ENCODE measurements at places on chromosomes 4 and X.

GRCh38 chr4:80017125-80017854 lies 55.7 kb downstream of the ANTXR2 start:
- no peak for DNase-seq

DNA sequence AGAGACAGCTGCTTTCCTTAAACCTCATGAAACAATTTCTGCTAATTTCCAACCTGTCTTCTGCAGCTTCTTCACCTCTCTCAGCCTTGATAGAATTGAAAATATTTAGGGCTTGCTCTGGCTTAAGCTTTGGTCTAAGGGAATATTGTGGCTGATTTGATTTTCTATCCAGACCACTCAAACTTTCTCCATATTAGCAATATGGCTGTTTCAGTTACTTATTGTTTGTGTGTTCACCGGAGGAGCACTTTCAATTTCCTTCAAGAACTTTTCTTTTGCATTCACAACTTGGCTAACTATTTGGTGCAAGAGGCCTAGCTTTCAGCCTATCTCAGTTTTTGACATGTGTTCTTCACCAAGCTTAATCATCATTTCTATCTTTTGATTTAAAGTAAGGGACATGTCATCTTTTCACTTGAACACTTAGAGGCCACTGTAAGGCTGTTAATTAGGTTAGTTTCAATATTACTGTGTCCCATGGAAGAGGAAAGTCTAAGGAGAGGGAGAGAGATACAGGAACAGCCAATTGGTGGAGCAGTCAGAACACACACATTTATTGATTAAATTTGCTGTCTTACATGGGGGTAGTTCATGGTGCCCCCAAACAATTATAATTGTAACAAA lies 213.2 kb downstream of the RASL11B start:
- DNase-seq = no peak

DNA sequence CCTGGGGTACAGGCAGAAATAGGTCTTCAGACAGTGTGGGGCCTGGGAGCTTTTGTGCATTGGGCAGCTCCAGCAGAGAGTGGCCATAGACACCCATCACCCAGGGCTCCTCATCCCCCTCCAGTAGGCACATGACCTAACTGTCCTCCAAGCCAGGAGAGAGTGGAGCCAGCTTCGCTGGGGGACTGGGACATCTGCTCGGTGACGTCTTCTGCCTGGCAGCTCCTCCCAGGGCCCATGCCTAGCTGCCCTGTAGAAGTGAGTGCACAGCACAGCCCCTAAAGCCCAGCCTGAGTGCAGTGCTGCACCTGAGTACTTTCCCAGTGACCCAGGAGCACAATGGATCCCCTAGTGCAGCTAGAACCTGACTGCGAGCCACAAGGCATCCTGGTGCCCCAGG lies 279.7 kb upstream of the SLC7A11 start:
- DNase-seq = no peak

DNA sequence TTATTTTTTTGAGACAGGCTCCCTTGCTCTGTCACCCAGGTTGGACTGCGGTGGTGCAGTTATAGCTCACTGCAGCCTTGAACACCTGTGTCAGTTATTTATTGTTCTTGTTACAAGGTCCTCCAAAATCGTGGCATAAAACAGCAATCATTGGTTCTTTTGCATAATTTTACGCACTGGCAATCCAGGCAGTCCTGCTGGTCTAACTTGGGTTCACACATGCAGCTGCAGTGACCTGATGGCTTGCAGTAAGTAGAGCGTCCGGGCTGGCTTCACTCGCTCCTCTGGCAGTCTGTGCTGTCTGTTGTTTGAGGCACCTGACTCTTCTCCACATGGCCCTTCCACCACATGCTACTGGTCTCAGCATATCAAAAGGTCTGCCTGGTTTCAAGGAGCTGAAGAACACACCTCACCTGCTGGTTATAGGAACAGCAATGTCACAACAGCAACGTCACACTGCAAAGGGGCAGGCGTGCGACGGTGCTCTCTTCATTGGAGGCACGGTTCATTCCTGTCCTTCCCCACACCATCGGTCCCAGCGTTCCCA lies 894.6 kb downstream of the TRIML1 start:
- no peak for DNase-seq

DNA sequence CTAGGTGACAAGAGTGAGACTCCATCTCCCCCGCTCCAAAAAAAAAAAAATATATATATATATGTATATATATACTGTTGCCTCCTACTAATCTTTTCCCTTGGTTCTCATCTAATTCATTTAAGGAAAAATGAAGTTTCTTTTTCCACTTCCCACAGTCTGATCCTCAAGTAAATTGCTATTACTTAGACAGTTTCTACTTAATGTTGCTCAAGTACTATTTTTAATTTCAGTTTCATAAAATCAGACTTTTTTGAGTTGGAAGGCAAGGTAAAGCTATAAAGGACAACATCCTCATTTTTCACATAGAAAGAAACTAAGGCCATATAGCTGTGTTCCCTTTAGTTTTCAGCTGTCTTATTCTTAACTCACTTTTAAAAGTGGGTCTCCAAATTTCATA lies 5.8 kb downstream of the RXFP1 start:
- no peak for DNase-seq

DNA sequence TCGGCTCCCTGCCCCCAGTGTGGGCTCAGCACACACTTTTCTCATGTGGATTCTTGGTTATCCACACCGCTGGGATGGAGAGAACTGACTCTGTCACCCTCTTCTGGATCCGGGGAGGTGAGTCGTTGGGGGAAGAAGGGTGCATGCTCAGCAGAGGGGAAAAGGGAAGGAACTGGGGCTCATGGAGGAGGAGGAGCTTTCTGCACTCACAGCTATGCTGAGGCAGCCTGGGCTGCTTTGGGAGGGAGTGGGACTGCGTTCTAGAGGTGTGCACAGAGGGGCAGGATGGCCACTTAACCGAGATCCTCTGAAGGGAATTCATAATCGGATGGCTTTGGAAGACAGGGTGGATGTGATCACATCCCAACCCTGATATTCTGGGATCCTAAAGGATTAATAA lies 51.6 kb downstream of the RTL5 start:
- no peak for DNase-seq

GRCh38 chr4:174318829-174319764 lies 35.4 kb downstream of the CEP44 start:
- no peak for DNase-seq

DNA sequence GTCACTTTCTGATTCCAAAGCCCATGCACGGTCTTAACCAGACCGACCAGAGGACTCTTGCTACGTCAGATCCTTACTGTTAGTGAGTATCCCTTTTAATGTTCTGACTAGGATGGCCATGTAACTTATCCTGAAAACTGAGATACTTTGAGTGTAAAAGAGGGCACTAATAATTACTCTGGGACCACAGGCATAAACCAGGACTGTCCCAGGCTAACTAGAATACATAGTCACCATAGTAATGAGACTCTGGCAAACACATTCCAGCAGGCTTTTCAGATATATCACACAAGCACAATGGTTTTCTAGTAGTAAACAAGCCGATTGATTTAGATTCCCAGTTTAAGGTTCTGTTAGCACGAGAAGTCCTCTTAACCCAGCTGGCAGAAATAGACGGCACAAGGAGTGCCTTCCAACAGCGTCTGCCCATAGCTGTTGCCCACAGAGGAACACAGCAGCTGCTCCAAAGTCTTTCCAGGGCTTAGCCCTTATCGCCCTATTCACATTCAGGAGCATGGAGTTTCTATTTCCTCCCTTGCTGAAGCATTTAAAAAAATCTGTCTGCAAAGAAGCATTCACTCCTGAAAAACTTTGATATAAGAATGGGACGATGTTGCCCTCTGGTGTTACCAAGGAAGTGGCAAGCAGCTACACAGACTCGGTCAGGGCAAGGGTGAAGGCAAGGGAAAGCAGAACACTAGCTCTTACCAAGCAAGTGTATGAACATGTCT lies 92.4 kb downstream of the CXCL13 start:
- no peak for DNase-seq

GRCh38 chr4:140968371-140968770 lies 164.9 kb downstream of the RNF150 start:
- DNase-seq = no peak

GRCh38 chr4:11053601-11054220 lies 369.1 kb upstream of the CLNK start:
- no peak for DNase-seq

All from stimulated activated CD4-positive, alpha-beta T cell treated with anti-CD3 and anti-CD28 coated beads, Interleukin-1b, Interleukin-23, amount 100 ng/mL, for 1 hour (primary cell).